ENCODE measurements at places on chromosomes 5 and 9.

DNA sequence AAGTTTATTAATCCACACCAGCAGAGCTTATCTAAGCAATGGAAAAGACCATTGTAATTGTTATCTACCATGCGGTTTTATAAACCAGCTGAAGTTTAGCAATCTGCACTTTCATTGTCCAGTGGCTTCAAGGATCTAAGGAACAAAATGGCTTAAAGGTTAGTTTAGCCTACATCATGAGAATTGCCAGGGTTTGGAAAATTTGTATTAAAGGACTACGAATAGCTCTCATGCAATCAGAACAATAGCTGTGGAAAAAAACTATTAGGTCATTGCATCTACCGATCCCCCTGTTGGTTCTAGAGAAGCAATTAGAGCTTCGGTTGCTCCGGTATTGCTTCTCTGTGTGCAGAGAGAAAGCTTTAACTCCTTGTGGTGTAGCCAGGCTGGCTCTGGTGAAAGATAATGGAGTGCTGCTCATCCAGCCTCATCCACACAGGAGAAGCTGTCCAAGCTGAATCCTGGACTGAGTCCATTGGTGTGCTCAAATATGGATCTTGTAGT, 86.3 kb upstream of the SLC12A2 start:
- no peak for DNase-seq

DNA sequence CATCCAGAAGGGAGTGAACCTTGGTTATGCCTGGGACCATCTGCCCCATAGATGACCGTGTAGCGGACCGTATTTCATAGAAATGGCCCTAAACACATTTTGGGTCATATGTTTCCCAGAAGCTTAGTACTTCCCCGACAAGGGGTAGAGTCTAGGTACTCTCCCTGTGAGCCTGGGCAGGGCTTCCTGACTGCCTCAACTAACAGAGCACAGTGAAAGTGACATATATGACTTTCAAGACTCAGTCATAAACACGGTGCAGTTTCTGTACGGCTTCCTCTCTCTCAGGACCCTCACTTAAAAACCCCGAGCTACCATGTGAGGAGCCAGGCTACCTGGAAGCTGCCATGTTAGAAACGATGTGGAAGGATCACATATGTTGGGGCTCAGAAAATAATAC, 20.9 kb downstream of the C9orf57 start:
- DNase-seq = no peak

DNA sequence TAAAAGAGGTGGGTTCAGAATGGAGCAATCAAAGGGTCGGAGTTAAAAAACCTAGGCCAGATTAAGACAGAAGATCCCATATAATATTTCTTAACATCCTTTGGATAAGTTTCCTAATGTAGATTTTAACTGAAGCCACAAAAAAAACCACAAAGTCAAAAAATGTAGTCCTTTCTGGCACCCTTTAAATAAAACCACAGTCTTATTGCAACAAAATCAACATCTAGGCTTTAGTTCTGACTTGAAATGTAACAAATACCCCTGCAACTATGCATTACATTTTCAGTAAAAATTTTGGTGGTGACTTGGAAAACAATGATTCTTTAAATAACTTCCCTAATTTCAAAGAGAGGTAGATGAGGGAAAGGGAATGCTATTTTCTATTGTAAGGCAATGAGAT, 109.2 kb downstream of the PSAT1 start:
- no peak for DNase-seq

DNA sequence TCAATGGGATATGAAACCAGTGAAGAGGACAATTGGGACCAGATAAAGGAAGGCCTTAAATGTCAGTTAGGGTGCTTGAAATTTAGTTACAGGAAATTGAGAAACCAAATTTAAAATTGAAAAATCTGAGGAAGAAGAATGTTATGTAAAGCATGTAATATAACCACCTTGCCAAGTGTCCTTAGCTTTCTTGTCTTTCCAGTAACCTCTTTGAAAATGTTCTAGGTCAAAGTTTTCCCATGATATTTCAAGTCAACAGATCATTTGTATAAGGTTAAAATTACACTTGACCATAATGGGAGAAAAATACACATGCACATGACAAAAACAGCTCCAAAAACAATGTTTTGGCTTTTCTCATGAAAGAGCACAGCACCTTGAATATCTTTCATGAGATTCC, 21.1 kb downstream of the LOX start:
- DNase-seq = no peak

GRCh38 chr5:131994090-131994489, 17.4 kb downstream of the ACSL6 start:
- no peak for DNase-seq

GRCh38 chr9:99405359-99405758, 183.3 kb downstream of the SEC61B start:
- no peak for DNase-seq

DNA sequence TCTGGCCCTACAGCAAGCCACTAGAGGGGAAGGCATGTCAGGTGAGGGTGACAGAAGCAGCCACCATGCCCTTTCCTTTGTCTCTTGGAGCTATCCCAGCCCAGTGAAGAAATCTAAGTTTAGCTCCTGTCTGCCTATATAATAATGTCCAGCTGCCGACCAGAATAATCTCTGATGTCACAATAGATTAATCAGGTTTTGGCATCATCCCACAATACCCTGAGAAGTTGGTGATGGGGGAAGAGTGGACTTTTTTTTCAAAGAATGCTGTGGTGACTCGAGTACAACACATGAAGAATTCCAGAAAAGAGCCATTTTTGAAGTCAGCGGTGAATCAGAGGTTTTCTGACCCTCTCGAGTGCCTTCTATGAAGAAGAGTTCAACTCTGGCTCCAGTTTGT, 1.7 kb upstream of the TSLP start:
- DNase-seq = no peak

GRCh38 chr5:129977810-129978209, 73.5 kb downstream of the CHSY3 start:
- DNase-seq = no peak

DNA sequence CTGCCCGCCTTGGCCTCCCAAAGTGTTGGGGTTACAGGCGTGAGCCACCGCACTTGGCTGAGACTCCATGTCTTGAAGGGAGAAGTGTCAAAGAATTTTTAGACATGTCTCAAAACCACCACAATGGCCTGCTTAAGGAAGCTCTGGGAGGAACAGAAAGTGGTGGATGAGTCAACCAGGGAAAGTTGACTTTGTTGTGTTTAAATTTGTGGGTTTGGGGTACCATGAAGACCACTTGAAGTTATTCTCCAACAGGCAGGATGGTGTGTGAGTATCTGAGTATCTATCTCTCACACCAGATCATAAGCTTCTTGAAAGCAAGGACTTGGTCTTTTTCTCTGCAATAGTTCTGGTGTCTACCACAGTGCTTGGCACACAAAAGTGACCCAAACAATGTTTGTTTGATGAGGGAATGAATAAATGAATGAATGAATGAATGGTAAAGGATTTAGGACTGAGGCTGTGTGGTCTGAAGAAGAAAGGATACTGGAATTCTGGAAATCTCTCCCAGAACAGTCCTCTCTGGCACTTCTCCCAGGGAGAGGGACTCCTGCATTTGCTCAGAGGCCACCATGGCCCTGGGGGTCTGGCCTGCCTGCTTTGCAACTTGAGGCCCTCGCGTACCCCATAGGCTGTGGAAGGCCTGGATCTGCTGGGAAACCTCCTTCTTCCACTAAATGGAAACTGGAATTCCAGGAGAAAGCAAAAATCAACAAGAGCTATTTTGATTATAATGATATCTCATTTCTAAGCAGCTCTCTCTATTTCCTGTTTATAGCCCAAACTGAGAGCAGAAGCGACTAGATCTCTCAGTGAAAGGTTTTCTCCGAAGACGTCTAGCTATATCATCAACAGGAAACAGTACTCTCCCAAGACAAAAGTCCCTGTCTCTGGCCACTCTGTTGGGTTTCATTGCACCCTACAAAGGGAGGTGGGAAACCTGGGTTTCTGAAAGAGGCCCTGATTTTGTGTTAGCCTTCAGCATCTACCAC, 187.9 kb downstream of the PALM2AKAP2 start:
- no peak for DNase-seq

- DNase-seq = no peak
Observed at GRCh38 chr5:9454012-9454481, 91.8 kb downstream of the SEMA5A start.

GRCh38 chr5:15034379-15034778, 162.8 kb upstream of the ANKH start:
- no peak for DNase-seq
